ENCODE measurements at places on chromosomes 1 and 21.
A peak's percentile ranks its signal among the peaks of the same experiment; 100 is the strongest.

- DNase-seq = no peak
These were observed 14.4 kb upstream of the TTC39A start for GRCh38 chr1:51344602-51345299.

DNA sequence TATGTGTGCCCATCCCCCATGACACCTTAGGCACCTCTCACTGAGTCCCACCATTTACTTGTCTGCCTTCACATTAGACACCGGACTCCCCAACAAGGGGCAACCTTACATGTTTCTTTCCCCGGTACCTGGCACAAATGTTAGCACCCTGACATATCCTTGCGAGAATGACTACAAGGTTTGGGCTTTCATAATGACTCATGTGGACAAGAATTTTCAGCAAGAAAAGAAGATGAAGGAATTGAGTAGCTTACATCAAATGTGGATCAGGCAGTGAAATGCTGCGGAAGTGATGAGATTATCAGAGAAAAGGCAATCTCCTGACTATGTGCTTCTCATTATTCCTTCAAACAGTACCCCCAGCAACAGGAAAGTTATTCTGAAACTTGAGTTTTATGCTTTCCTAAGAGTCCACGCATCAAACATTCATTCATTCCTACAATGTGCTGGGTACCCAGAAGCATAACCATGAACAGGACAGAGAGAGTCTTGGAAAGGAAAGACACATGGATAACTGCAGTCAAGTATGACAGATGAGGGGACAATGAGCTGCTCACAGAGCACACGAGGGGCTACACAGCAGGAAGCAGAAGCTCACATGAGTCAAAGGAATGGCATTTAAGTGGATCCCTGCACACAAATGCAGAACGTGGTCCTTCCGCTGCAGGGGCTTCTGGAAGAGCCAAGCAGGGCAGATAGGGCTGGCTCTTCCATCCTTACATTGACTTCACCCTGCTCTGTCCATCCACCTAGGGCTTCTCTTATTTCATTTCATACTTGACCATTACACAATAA is 112.1 kb downstream of the PCNX2 start:
- no peak for DNase-seq

DNA sequence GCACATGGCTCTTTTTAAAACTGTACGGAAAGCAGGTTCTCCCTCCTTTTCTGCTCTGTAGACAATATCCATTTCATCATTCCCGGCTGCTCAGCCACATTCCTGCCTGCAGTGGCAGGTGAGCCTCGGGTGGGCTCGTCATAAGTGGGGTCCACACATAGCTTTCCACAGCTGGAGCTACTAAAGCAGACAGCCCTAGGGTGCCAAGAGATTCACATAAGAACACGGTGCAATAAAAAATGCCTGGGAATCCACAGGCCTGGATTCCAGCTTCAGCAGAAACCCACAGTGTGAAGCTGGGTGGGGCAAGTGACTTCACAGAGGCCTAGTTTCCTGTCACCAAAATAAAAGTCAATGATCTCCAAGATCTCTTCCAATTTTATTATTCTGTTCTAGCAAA is 96.4 kb downstream of the MIS18A start:
- no peak for DNase-seq

- DNase-seq = peak; percentile 67
These were observed 66.6 kb downstream of the BCAR3 start for GRCh38 chr1:93614986-93615581.

GRCh38 chr1:210992837-210993236 is 141.1 kb downstream of the KCNH1 start:
- DNase-seq = no peak

GRCh38 chr1:1941868-1942752 is 23.0 kb upstream of the TMEM52 start:
- no peak for DNase-seq

DNA sequence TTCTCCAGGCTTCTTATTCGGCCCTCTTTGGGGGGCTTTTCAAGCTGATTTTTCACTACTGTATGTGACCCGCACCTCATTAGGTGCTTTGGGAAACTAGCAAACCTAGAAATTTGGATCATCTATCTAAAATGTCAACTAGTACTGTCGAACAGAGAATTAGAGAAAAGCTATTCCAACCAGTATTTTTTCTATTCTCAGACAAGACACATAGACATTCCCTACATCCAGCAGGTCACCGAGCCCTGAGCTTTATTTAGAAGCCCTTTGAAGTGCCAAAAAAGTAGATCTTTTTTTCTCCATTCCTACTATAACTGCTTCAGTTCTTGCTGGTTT is 310 bp upstream of the SSR2 start:
- no peak for DNase-seq

DNA sequence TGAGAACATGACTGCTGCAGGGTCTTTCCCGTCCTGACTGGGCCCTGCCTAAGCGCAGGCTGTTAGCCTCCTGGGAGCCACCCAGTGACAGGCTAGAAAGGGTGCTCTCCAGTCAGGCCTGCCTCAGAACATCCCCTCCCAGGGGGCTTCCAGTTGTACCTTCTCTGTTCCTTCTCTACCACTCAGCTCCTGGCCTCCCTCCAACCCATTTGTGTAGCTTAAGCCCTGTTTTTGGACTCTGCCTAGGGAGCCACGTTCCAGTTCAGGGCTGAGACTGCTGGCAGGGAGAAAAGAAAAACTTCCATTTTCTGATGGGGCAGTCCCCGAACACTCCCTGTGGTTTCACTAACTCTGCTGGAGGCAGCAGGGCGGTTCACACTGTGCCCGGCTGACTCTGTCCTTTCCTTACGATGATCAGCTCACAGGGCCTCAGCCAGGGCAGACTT is 15.3 kb upstream of the POU3F1 start:
- DNase-seq = no peak

GRCh38 chr1:155139895-155140629 is at the start of gene DPM3:
DPM3 (minus strand) TSS chr1:155140531; CDS start chr1:155140240, 291 bp downstream.
- DNase-seq = peak; percentile 94

DNA sequence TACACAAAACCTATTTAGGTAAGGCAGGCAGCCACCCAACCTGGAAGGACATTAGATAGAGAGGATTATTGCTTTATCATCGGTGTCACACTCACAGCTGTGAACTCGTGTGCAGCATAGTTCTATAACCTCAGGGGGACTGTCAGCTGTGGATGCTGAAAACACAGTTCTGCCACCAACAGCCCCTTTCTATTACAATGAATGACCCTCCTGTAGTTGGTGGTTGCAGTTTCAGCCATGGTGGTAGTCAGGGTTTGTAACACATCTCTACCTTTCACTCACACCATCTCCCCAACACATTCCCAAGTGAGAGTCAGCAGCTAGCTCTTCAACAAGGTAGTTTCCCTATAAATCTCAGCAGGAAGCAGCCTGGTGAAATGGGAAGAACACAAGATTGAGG is 136.8 kb downstream of the ZC3H11B start:
- DNase-seq = no peak

- DNase-seq = no peak
These were observed 235.2 kb downstream of the RPS6KC1 start for GRCh38 chr1:213286235-213286634.

DNA sequence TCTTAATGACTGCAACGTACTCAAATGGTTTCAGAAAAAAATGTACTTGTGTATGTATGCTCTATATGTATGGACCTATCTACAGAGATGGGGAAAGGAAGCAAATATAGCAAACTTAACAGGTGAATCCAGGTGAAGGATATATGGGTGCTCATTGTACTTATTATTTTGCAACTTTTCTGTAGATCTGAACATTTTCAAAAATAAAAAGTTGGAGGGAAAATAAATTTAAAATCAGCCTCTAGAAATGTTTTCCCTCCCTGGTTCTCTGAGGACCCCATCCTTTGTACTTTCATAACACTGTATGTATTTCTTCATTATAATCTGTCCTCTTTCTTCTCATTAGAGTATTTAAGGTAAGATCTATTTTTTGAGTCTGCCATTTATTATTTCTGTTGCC is 17.9 kb downstream of the FMO5 start:
- DNase-seq = no peak

- DNase-seq = no peak
These were observed 111.1 kb upstream of the SGIP1 start for GRCh38 chr1:66422804-66423203.

DNA sequence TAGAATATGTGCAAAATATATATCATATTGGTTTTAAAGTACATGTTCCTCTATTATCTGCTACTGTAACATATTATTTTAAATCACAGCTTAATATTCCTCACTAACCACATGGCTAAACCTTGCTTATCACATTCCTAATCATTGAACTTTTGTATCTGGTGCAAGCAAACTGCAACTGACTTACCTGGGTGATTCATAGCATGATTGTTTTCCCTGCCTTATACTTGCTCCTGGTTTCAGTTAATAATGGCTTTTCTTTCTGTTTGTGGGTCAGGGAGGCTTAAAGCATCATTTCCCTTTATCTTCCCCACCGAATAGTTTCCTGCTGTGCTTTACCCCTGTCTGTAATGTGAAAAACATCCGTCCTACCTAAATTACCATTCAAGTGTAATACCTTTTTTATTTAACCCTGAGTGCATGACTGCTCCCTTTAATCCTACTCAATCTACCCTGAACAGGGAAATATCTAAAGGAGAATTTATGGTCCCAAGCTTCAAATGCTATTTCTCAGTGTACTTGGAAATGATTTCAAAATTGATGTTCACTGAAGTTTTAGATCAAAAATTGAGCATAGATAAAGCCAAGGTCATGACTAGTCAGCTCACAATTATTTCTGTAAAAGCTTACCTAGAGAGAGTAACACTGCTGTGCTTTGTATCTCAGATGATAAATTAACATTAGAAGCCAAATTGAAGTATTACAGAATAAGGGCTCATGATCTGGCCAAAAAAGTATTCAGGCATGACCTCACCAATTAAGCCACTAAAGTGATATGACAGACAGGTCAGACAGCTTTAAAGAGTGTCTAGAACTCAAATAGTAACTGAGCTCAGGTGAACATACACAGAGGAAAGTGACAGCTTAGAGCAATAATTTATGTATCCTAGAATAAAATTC is 507.1 kb downstream of the BRINP3 start:
- DNase-seq = no peak

DNA sequence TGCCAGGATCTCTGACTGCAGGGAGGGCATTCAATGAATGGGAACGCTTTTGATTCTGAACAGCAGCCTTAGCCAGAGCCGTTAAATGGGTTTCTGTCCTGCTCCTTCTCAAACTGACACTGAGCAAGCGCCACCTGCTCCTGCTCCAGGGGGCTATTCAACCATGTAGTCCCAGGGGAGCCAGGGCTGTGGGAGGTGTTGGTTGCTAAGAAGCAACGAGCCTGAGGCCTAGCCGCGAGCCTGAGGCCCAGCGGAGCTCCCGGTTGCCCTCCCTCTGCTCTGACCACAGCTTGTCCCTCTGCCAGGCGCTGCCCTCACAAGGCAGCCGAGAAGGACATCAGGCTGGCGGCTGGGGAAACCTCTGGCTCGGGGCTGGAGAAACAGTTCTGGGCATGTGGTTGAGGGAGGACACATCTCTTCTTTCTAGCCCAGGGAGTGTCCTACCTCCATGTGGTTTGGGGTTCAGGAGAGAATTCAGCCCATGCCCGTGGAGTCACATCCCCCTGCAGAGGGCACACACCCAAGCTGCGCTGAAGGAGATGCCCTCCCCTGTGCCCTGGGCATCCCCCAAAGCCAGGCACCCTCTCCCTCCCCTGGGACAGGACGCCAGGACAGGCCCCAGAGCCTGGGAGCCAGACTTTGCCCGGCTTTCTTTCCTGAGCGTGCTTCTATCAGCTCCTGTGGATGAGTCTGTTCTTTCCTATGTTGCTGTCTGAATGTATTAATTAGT is 18.0 kb downstream of the PCP4 start:
- no peak for DNase-seq

GRCh38 chr1:241997401-241997998 is 1.4 kb downstream of the MAP1LC3C start:
- DNase-seq = no peak

- no peak for DNase-seq
These were observed 42.1 kb downstream of the DMRTB1 start for GRCh38 chr1:53501065-53502005.

GRCh38 chr1:198628067-198628455 is 10.8 kb upstream of the PTPRC start:
- DNase-seq = no peak

DNA sequence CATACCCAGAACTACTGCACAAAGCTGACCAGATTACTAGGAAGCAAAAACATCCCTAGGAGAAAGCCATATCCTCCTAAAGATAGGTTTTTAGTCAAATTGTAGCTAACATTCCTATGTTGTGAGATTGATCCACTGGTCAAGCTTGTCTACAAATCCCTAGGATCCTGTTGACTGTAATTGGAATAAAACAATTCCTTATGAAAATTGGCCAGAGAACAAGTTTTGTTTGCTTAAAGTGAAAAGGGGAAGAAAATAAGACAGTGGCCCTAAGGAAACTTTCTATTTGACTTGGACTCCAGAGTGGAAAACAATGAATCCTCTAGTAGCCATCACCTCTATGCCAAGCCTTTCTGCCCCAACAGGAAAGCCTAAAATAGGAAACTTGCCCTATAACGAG is 645.2 kb upstream of the USP24 start:
- no peak for DNase-seq

DNA sequence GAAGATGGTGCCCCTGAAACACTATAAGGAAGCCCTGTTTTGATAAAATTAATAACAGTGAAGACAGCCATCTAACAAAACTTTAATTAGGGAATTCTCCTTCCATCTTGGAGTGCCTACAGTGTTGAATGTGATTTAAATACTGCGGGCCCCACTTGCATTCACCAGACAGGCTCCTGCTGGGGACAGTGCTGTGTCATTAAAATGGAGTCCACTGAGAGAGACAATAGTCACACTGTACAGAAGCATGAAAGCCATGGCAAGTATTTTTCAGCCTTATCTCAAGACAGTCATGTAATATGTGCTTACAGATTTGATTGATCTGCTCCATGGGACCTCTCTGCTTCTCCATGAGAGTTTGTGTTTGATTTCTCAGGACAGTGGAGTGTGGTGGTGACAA is 29.7 kb upstream of the ZBTB18 start:
- no peak for DNase-seq

DNA sequence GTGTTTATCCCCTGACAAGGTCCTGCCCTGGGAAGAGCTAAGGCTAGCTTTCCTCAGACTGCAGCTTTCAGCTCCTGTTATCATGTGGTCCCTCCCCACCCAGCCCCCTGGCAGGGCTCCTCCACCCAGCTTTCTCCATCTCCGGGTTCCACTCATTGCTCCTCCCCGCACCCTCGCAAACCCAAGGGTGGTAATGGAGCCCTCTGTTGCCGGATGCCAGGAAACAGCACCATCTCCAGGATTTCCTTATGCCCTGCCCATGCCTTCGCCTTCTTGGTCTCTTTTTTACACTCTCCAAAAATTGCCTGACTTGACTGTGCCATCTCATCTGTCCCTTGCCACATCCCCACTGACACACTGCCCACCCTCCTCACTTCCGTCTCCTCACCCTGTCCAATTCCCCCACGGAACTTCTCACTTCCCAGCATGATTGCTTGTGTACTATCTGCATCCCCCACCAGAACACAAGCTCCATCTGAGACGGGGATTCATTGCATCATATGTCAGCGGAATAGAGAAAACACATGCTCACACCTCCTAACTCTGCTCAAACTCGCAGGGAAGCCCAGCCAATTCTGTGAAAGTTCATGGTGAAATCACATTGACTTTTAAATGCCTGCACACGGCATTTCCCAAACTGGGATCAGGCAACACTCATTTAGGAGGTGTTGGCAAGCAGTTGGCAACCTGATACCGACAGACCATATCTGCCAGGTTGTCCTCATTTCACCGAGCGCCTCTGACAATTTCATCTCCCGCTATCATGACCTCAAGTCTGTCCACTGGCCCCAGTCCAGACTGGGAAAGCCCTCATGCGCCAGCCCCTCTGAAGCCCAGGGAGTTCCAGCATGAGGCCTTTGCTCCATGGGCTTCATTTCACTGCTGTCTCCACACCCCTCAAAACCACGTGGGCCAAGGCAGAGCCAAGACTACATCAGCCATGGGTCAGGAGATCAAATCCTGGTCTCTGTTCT is 201.1 kb downstream of the MATN1 start:
- DNase-seq = no peak

- DNase-seq = no peak
These were observed 217.9 kb upstream of the NRIP1 start for GRCh38 chr21:15282665-15283064.

All from stimulated activated naive CD8-positive, alpha-beta T cell treated with anti-CD3 and anti-CD28 coated beads, Interleukin-15, Interleukin-2, amounts not matched to agents 100 U/mL and 50 U/mL, for 24 hours (primary cell).